PC-3 (cell line): ENCODE measurements at places on chromosomes 4 and X. TPM values are rescaled to one million over a fixed set of nuclear protein-coding genes. Genes with fewer than 3 reads are reported as not detected.

Gene CAPN6
- total RNA-seq = not detected in 2 replicates

Gene RHOXF2
- not detected in 2 replicates for total RNA-seq

Gene EGFL6
- total RNA-seq = not detected in 2 replicates

Gene PROM1
- total RNA-seq = not detected in 2 replicates

Gene FGFBP1
- total RNA-seq = 80.5 and 133 TPM in 2 replicates

Gene RAPGEF2
- total RNA-seq = 21.2 and 21.7 TPM in 2 replicates

Gene PASD1
- total RNA-seq = not detected in 2 replicates

Gene CXXC4
- not detected in 2 replicates for total RNA-seq

Gene PDLIM3
- 0.47 TPM in 1 of 2 replicates, not detected in the other for total RNA-seq

Gene AP1S2
- total RNA-seq = 28.2 and 28.3 TPM in 2 replicates

Gene REPS2
- 2.6 and 6.3 TPM in 2 replicates for total RNA-seq

Gene RBM46
- total RNA-seq = not detected in 2 replicates

Gene AGTR2
- total RNA-seq = not detected in 2 replicates

Gene CABS1
- total RNA-seq = not detected in 2 replicates

Gene CPEB2
- 1.8 and 2.4 TPM in 2 replicates for total RNA-seq

Gene ABCB7
- total RNA-seq = 34.6 and 36.2 TPM in 2 replicates

Gene TENM3
- 0.87 and 5.4 TPM in 2 replicates for total RNA-seq

Gene YTHDC1
- total RNA-seq = 47.6 and 55.5 TPM in 2 replicates

Gene RPS6KA6
- 3.6 and 4.7 TPM in 2 replicates for total RNA-seq

Gene CXorf51B
- not detected in 2 replicates for total RNA-seq

Gene CXCR3
- not detected in 2 replicates for total RNA-seq

Gene EFHC2
- total RNA-seq = 0.29 and 0.40 TPM in 2 replicates

Gene PLP1
- total RNA-seq = not detected in 2 replicates

Gene FATE1
- total RNA-seq = not detected in 2 replicates

Gene DIPK2B
- total RNA-seq = 0.18 and 0.40 TPM in 2 replicates

Gene CASP3
- total RNA-seq = 11.1 and 13.2 TPM in 2 replicates

Gene QRFPR
- total RNA-seq = not detected in 2 replicates

Gene ADAMTS3
- 3.2 and 3.5 TPM in 2 replicates for total RNA-seq

Gene HSFX4
- total RNA-seq = not detected in 2 replicates

Gene EDA
- total RNA-seq = 0.15 and 1.0 TPM in 2 replicates

Gene TMSB15B
- 3.1 and 7.7 TPM in 2 replicates for total RNA-seq

Gene DMRTC1
- not detected in 2 replicates for total RNA-seq

Gene C4orf36
- 1.8 and 2.0 TPM in 2 replicates for total RNA-seq

Gene PCDH19
- total RNA-seq = not detected in 2 replicates

Gene PDE5A
- total RNA-seq = 8.1 and 11.5 TPM in 2 replicates

Gene TBX22
- total RNA-seq = not detected in 2 replicates

Gene SYTL4
- 2.7 and 3.2 TPM in 2 replicates for total RNA-seq

Gene KLF8
- total RNA-seq = 0.04 TPM in 1 of 2 replicates, not detected in the other

Gene CFP
- total RNA-seq = 0.12 and 1.9 TPM in 2 replicates
